ENCODE measurements at places on chromosomes 5 and 9.

- DNase-seq: peak; percentile 7
Measured at GRCh38 chr9:70924895-70925547, 196.4 kb downstream of the TRPM3 start.

DNA sequence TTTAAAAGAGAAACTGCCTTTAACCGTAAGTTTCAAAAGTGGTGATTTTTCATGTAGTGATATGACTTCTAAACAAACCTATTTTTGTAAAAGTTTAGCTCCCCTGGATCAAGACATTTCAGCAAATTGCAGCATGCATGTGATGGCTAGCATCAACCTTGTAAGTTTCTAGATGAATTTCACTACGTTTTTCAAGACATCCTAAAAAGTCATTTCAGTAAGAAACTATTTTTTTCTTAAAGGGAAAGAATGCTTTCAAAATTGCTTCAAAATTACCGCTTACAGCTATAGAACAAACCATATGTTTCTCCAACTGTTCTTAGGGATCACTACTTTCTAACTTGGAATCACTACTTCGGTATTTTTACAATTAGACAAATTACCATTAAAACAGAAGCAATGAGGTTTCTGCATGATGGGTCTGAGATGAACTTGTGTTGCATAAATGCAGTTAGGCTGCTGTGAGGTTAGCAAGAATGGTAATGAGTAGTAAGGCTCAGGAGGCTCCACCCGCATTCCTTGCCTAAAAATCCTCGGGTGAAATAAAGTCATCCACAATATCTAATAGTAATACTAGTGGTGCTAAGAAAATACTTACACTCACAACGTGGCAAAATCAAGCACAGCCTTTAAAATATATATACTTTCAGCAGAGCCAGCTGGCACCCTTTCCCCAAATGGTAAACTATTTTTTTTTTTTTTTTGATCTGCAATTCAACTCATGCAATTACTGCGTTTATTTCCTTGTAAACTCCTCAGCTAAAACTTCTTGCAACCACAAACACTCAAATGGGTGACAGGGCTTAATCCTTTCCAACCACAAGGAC, 53.8 kb downstream of the CDC14B start:
- DNase-seq: no peak

DNA sequence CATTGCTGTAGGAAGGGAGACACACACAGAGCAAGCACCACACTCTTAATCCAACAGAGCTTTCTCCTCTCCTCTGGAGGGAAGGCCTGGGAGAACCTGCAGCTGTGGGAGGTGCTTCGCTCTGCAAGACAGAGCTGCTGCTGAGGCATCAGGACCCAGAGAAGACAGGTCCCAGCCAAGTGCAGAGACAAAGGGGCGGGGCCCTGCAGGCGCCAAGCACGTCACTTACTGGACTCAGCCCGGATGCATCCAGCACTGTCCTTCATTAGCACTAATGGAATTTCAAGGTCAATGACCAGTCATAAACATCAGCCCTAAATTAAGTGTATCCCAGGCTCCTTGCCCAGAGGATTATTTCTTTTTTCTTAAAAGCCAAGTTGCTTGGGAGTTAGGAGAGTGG, 337.1 kb upstream of the PANK3 start:
- DNase-seq: no peak

GRCh38 chr5:108129129-108129528, 252.8 kb downstream of the FBXL17 start:
- DNase-seq: no peak

DNA sequence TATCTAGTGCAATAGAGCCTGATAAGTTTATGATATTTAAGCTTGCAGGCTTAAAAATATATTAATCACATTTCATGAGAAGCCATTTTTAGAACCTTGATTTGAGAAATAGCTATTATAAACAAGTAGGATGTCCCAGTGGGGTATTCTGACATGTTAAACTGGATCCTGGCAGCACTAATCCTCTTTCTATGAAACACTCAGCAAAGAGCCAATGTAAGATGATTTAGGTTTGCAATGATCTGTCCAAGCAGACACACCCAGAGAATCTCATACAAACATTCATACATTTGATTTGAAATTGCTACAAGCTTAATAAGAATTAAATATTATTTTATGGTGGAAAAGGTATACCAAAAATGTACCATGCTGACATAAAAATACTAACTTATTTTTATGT, 86.5 kb downstream of the ERP44 start:
- no peak for DNase-seq

DNA sequence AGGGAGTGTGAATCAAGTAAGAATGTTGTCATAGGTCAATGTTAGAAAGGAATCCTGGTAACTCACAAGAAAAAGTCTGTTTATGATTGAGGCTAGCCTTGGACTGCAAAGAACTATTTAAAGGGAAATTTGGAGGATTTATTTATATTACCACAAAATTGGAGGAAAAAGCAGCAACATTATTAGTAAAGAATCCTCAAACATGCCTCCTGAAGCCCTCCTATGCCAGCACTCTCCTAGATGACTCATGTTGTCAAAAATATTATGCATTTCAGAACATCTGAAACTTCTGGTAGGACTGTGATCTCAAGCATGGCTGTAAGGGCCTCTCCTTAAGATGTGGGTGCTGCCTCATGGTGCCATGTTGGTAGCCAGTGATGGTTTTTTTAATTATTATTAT, 628.5 kb downstream of the CHSY3 start:
- DNase-seq: no peak

GRCh38 chr5:801472-801871, 16.9 kb upstream of the ZDHHC11B start:
- no peak for DNase-seq

DNA sequence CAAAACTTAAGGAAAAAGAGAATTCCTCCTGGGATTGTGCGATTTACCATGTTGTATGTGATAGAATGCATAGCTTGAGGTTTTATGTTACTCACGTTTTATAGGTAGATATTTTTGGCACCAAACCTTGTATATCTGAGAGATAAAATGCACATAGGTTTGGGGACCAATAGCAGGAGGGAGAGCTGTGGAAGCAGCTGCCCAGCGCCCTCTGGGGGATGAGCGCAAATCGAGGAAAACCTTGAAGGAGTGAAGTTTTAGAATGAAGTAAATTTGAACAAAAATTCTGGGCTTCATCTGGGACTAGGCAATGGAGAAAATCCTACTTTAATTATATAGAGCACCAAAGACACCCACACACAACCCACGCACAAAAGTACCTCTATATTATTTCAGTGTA, 197.0 kb downstream of the ADCY2 start:
- no peak for DNase-seq

GRCh38 chr9:125125523-125125922, 17.8 kb downstream of the SCAI start:
- DNase-seq: no peak

DNA sequence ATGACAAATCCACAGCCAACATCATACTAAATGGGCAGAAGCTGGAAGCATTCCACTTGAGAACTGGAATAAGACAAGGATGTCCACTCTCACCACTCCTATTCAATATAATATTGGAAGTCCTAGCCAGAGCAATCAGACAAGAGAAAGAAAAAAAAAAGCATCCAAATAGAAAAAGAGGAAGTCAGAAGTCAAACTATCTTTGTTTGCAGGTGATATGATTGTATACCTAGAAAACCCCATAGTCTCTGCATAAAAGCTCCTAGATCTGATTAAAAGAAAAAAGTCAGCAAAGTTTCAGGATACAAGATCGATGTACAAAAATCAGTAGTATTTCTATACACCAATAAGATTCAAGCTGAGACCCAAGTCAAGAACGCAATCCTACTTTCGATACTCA, 66.1 kb downstream of the OSMR start:
- no peak for DNase-seq

DNA sequence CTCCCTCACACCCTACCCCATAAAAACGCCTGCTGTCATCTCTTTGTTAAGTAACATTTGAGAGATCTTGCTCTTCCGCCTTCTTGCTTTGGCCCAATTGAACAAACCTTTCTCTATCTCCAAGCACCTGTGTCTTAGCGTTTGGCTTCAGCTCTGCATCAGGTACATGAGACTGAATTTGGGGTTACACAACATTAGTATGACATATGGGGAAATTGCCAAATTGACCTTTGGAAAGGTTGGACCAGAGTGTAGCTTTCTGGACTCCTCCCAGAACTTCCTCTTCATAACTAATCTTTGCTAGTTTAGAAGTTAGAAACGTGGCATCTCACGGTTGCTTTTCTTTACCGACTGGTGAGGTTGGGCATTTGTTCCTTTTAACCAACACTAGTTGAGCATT, 3.5 kb upstream of the EXOSC3 start:
- DNase-seq: no peak

- no peak for DNase-seq
Measured at GRCh38 chr9:89006996-89007967, 16.0 kb downstream of the S1PR3 start.

GRCh38 chr9:19470981-19471650, 62.3 kb downstream of the ACER2 start:
- no peak for DNase-seq

DNA sequence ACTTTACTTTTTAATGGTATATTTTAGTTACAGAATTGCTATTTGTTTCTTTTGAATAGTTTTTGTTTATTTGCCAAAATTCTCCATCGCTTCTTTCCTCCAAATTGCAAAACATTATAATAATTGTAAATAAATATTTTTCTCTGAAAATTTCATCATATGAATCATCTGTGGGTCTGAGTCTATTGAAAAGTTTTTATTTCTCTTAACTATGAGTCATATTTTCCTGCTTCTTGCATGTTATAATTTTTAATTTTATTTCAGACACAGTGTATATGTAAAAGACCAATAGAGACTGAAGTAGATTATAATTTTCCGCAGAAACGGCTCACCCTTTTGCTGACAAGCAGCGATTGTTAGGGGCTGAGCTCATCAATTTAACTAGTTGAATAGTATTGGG, 279.1 kb upstream of the IL12B start:
- no peak for DNase-seq

GRCh38 chr5:2914981-2915484, 163.6 kb upstream of the IRX2 start:
- no peak for DNase-seq

DNA sequence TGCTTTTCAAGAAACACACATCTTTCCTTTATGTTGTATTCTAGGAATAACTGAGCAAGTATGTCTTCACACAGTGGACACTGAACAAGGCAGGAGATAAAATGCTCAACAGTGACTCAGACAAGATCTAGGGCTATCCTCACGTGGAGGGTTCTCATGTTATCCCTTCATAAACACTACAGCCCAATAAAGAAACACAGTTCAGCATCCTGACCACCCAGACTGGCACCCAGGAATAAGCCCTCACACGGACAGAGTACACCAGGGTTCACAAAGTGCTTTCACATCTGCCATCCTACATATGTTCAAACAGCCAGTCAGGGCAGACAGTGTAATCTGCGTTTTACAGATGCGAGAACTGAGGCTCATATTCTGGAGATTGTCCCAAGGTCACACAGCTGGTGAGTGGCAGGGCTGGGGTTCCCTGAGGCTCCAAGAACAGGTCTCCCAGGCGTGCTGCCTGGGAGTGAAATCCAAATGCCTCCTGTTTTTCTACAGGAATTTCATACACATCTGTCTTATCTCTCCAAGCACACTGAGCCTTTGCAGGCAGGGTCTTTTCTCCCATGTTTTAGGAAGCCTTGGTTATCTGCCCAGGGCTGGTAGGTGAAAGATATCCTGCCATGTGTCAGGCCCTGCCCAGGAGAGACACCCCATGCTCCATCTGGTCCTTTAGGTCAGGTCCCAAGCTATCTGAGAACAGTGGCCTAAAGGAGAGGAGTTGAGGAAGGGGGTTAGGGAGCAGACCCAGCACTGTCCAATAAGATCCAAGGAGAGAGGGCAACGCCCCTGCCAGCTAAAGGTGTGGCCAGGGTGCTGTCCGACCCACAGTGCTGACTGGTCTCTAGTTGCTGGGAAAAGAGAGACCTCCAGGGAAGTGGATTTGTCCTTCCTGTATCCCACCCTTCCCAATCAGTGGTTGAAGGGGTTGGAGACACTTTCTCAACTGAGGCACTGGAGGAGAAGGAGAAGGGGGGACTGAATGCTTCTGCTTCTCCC, 47.9 kb upstream of the XPA start:
- no peak for DNase-seq

DNA sequence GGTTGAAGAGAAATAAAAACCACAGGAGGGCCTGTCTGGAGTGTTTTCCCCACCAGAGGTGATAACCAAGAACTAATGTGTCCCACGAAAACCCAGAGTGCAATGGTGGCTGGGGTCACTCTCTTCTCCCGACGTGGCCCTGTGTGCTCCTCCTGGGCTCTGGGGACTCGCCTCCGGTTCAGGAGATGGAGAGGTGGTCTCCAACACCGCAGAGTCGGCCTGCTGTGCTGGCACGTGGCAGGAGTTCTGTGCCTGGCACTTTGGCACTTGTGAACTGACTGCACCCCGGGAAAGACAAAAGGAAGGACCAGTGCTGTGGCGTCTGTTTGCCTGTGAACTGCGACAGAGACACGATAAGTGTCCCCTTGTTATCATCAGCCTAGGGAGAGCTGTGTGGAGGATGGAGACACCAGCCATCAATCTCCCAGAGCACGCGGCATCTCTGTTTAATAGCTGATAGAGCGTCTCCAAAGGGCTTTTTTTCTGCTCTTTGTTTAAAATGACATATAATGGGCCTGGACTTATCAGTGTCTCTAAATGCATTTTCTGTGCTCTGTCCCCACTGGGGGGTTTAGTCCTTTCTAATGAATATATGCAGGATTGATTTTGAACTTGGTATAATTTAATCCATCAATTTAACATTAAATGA, 98.3 kb downstream of the MRPL36 start:
- no peak for DNase-seq

DNA sequence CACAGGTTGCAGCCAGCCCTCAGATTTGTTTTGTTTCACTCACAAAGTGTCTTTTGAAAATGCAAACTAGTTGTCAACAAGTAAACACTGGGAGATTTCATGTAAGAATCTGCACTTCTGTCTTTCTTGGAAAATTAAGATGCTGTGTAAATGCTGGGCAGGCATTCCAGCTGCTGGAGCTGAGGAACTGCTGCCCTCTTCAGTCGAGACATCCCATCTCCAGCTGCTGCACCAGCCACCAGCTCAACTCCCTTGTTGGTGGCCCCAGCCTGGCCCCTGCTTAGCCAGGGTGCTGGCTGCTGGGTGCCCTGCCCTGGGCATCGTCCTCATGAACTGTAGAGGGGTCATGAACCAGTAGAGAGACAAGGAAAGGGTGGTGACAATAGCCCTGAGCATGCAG, 33.1 kb upstream of the AFAP1L1 start:
- no peak for DNase-seq

DNA sequence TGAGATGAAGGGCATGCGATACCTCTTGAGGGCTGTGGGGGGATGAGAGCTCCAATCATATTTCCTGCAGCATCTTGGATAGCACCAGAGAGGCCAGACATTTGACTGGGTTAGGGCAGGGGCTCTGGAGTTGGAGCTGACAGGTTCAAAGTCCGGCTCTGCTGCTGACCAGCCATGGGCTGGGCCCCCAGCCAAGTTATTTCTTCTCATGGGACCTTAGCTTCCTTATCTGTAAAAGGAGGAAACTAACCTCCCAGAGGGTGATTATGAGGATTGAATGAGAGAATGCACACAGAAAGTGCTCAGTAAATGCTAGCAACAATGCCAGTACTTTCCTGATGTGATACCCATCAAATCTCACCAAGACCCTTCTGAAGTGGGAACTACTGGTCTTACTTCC, 65.2 kb upstream of the SLC25A51 start:
- no peak for DNase-seq

Data from DMS153 (cell line).